ENCODE measurements at places on chromosomes 2 and 18.

- DNase-seq = no peak
Measured at GRCh38 chr2:139916822-139917221, 1136.6 kb upstream of the NXPH2 start.

- no peak for DNase-seq
Measured at GRCh38 chr2:104473546-104473945, 380.4 kb upstream of the POU3F3 start.

- DNase-seq = no peak
Measured at GRCh38 chr2:218891275-218892135, 10.9 kb downstream of the WNT10A start.

- DNase-seq = peak; percentile 89
Measured at GRCh38 chr2:109162999-109163398, 34.0 kb downstream of the SH3RF3 start.

DNA sequence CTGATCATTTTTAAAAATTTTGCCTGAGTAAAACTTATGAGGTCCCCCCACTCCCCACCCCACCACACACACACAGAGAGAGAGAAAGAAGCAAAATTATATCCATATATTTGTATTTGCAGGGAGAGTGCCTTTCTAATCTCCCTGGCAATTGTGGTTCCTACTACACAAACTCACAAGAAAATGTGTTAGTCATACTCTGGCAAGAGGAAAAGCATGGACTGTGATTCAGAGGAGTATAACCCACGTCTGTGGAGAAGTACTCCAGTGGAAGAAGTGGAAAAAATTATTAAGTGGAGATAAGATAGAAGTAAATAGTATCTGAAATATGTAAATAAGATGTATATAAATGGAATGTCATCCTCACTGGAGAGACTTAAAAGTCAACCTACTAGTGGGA lies 114.0 kb downstream of the DSEL start:
- DNase-seq = no peak

DNA sequence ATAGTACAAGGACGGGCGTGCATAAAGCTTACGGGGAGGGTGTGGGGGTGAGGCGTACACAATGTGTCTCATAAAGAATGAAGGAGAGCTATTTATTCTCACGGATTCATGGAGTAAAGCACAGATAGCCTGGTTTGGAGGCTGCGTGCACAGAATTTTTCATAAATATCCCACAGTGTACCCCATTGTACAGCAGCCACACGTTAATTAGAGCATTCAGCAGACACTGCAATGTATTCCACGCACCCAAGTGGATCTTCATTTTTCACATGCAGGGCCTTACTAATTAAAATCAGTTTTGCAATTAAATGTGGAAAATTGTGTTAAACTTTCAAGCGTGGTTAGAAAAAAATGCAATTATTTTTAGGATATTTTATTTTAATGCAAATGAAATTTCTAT lies 227.7 kb upstream of the PXDN start:
- DNase-seq = no peak

- DNase-seq = no peak
Measured at GRCh38 chr2:198127627-198128026, 323.2 kb downstream of the PLCL1 start.

Data from ascending aorta (tissue), 2 donors.